ENCODE measurements at places on chromosomes 6 and 20. TPM values are rescaled to one million over a fixed set of nuclear protein-coding genes. Genes with fewer than 3 reads are reported as not detected.

The HAO1 gene
- total RNA-seq: not detected

The OTOR gene
- total RNA-seq: not detected

The SMIM29 gene
- total RNA-seq: 71.2 TPM

The RAET1L gene
- not detected for total RNA-seq

The ACTL10 gene
- 2.1 TPM for total RNA-seq

The CST2 gene
- total RNA-seq: not detected

The PRR18 gene
- not detected for total RNA-seq

The SNAP91 gene
- 2.9 TPM for total RNA-seq

The WFDC10B gene
- not detected for total RNA-seq

The MYCT1 gene
- under 0.01 TPM for total RNA-seq

The HTR1B gene
- not detected for total RNA-seq

The MRAP2 gene
- total RNA-seq: 4.9 TPM

The ADGB gene
- not detected for total RNA-seq

The TSHZ2 gene
- 1.5 TPM for total RNA-seq

The HDGFL1 gene
- not detected for total RNA-seq

The MLN gene
- not detected for total RNA-seq

The SIRPB2 gene
- total RNA-seq: not detected

Measured in uterine smooth muscle cell (primary cell).